Stimulated activated CD4-positive, alpha-beta T cell treated with anti-CD3 and anti-CD28 coated beads, TNF-alpha, amount 100 ng/mL, for 48 hours (primary cell): ENCODE measurements at places on chromosomes 5 and 9.

GRCh38 chr9:133468777-133469421, 9.1 kb downstream of the CACFD1 start:
- no peak for DNase-seq

DNA sequence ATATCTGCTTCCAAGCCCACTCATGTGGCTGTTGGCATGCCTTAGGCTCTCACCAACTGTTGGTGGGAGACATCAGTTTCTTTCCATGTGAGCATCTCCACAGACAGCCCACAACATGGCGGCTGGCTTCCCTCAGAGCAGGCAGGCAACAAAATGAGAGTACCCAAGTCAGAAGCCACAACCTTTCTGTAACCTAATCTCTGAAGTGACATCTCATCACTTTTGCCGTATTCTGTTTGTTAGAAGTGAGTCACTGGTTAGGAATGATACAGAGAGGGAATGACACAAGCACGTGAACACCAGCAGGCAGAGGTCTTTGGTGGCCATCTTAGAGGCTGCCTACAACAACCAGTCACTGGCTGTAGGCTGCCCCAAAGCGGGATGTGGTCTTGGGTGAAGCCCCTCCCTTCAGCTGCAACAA, 88.6 kb upstream of the RASGRF2 start:
- peak; percentile 26 for DNase-seq

- DNase-seq, result no peak
These were observed 5.2 kb upstream of the NKD2 start for GRCh38 chr5:1003296-1003937.

- no peak for DNase-seq
These were observed 23.8 kb downstream of the LVRN start for GRCh38 chr5:115985802-115986757.

- DNase-seq, result no peak
These were observed 18.1 kb upstream of the NEUROG1 start for GRCh38 chr5:135553688-135554462.

DNA sequence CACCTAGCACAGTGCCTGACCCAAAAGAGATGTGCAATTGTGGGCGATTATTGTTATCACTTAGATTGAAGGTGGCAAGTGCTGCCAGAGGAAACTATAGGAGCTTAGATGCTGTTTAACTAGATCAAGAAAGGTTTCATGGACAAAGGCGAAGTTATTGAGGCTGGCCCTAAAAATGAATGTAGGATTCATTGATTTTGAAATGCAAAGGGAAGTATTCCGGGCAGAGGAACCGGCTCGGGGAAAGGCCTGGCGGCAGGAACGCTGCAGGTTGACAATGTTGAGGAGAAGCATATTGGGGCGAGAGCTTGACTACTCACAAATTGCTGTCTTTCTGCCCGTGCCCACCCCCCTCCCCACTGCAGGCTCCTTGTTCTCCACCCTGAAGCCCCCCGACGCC, 37.4 kb upstream of the TTC1 start:
- no peak for DNase-seq
